ENCODE measurements at places on chromosomes 7 and 10.

DNA sequence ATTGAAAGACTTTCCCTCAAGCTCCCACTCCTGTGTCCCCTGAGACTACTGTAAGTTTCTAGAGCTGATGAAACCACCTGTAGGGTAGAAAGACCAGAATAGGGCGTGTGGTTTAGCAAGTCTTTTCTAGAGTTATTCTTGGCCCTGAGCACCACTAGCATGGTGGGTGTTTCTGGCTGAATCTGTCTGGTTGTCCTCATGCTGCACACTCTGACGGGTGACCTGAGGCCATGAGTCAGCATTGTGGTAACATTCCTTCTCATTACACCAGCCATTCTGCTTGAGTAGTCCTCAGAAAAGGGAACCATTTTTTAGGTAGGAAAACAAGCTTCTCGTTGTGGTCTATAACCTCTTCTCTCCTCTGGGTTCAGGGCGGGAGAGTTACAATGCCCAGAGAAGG lies 250.3 kb downstream of the SNX13 start:
- DNase-seq = peak; percentile 55

DNA sequence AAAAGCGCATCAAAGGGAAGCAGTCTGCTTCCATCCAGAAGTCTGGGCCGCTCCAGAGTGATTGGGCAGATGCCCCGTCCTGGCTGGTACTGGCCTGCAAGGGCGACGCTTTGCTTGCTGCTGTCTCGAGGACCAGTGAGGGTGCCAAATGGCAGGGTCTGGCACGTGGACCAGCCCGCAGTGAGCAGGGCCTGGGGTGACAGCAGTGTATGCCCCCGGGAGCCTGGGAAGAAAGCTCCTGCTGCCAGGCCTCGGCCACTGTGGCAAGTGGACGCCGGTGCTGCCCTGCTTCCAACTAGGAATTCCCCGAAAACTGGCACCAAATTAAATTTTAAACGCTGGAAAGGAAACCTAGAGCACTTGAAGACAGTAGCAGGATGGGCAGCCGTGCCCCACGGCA lies 357.0 kb upstream of the MKI67 start:
- no peak for DNase-seq

GRCh38 chr10:88095778-88096431 lies 232.5 kb downstream of the PTEN start:
- no peak for DNase-seq

- DNase-seq = no peak
Observed at GRCh38 chr7:2275101-2275500, 33.1 kb downstream of the NUDT1 start.

DNA sequence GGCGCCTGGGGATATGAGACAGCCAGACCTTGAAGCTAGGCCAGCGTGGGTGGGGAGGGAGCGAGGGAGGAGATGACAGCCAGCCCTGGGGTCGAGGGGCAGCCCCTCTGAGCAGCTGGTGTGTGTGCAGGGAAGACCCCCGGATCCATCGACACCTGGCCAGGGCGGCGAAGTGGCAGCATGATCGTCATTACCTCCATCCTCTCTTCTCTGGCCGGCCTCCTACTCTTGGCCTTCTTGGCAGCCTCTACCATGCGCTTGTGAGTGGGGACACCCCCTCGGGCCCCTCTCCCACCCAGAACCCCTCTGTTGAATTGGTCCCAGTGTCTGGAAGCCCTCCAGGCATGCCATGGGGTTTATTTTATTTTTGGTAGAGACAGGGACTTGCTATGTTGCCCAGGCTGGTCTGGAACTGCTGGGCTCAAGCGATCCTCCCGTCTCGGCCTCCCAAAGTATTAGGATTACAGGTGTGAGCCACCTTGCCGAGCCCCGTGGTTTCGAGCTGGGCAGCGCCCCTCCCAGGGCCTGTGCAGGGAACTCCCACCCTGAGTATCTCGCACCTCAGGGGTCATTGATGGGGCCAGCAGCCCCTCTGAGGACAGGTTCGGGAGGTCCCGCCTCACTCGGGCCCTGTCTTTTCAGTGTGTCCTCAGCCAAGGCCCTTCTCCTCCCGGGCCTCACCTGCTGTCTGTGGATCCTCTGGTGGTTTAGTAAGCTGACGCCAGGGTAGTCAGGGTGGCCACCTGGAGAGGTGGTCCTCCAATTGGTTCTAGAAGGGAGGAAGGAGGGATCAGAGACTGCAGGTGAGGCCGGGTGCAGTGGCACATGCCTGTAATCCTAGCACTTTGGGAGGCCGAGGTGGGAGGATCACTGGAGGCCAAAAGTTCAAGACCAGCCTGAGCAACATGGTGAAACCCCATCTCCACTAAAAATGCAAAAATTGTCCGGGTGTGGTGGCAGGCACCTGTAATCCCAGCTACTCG lies 3.8 kb downstream of the UPK3B start:
- no peak for DNase-seq

- no peak for DNase-seq
Observed at GRCh38 chr7:74020390-74020789, 7.6 kb upstream of the ELN start.

DNA sequence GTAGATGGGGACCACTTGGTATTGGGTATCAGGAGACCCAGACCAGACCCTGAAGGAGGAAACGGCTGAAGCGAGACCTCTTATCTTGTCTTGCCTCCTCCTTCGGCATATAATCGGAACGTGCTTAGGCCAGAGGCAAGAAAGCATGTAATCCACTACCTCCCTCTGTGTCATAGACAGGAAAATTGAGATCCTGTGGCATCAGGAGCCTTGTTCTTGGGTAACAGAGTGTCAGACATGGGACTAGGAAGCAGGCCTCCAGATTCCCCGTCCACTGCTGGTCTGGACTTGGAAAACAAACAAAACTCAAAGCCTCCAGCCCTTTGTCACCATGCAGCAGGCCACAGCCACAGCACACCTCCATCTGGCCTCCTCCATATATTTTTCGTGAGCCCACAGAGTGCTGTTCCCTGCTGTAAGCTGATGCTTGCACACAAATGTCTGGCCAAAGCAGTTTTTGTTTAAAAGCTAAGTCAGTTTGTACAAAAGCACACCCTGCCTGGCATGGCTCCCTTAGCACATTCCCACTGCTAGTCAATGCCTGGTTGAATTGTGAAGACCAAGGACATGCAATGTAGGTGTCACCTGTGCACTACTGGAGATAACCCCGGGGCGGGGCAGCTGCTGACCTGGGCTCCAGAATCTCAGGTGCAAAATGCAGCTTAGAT lies 510.9 kb downstream of the RPS24 start:
- no peak for DNase-seq

DNA sequence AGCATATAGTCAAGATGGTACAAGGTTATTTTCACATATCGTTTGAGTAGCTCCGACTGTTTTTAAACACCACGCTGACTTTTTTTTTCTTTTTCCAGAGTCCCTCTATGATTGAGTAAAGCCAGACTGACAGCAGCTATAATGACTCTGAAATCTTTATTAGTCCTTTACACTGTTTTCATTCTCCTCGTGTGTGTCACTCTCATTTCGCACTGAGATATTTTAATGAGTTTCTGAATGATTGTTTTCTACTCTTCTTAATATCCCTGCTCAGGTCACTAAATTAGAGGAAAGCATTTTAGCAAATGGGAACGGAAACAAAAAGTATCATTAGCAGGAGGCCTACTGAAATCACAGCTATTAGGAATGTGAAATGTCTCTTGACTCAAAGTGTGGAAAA lies 162.3 kb upstream of the MTPN start:
- DNase-seq = no peak

DNA sequence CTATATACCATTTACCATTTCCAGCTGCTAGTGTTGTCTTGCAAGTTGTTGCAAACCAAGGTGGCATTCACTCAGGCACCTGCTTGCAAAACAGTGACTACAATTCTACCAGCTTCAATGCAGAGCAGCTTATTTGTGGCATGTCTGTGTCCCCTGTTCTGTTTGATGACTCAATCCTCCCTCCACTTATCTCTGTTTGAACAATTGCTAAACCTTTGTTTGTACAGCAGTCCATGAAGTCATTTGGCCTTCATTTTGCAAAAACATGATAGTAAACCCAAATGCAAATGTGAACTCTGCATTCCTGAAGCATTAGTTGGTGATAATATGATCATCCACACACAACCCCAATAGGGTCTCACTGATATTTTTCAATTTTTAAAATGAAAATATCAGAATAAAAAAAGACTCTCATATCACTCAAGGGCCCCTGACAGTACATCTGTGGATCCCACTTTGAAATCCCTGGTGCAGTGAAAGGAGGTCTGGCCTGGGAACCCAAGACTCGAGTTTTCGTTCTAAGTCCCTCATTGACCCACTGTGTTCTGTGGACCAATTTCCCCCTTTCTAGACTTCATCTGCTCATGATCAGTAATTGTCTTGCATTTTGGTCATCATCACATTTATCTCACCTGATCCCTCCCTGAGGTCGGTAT lies 425.4 kb downstream of the RPS24 start:
- DNase-seq = no peak

DNA sequence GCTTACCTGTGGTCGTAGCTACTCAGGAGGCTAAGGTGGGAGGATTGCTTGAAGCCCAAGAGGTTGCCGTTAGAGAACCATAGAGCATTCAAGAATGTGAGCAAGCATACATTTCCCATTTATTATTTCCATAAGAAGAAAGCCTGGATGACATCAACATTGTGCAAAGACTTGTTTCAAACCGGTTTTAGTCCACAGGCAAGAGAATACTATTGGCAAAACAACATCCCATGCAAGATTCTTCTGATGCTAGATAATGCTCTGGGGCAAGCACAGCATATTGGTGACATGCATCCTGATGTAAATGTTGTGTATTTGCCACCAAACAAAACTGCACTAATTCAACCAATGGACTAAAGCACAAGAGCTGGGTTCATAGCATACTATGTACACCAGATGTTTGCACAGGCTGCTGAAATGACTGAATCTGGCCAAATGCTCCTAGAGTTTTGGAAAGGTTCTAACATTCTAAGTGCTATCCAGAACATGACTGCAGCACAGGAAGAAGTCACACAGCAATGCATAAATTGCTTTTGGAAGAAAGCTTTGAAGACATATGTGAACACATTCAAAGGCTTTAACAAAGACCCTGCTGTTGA lies 42.6 kb downstream of the OTUD1 start:
- DNase-seq = no peak

- no peak for DNase-seq
Observed at GRCh38 chr7:98249106-98249505, 2.9 kb downstream of the TECPR1 start.

GRCh38 chr10:25023278-25023677 lies 6.9 kb downstream of the THNSL1 start:
- no peak for DNase-seq

GRCh38 chr7:13920053-13920697 lies 69.3 kb downstream of the ETV1 start:
- peak; percentile 70 for DNase-seq

GRCh38 chr7:112540839-112541577 lies 60.2 kb downstream of the LSMEM1 start:
- DNase-seq = no peak

- no peak for DNase-seq
Observed at GRCh38 chr10:119058010-119058409, 22.6 kb downstream of the EIF3A start.
